ENCODE measurements at places on chromosomes 4 and X. TPM values are rescaled to one million over a fixed set of nuclear protein-coding genes. Genes with fewer than 3 reads are reported as not detected.

GRCh38 chrX:112877771-112878173 lies 37.1 kb upstream of the AMOT start:
- no peaks in the 10 kb centered on the region for H3K27me3 ChIP-seq
- H3K4me3 ChIP-seq = no peak overlapping the region
- no peak overlapping the region for H3K27ac ChIP-seq

The BEND2 gene
- not detected for total RNA-seq

DNA sequence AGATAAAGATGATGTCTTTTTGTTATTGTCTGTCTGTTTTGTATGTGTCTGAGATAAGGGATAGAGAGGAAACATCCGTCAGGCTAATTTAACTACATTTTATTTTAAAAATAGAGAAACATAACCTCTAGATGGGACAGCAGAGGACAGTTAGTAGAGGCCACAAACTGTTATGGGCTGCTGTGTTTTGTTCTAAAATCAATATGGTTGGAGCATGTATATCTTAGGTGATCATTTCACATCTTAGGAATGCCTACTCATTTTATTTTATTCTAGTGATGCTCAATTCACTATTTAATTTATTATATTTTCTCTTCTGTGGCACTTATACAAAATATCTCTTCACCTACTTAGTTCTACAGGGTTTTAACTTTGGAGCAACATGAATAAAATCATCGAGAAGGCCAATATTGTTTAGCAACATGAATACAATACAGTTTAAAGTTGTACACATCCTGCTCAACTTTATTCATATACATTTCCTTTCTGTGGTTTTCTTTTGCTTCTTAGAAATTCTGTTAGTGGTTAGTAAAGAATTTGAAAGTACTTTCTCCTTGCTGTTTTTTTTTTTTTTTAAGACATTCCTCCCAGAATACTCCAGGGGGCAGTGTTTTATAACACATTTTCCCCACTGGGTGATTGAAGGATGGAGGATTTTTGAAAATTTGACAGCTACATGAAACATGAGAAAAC lies 392.9 kb downstream of the UNC5C start:
- H3K36me3 ChIP-seq = no peaks in the 10 kb centered on the region
- H3K27me3 ChIP-seq = no peaks in the 10 kb centered on the region
- H3K4me1 ChIP-seq = no peaks in the 10 kb centered on the region
- no peak for DNase-seq

GRCh38 chr4:2733844-2734574 lies 22.1 kb downstream of the TNIP2 start:
- no peak for DNase-seq
- no peak overlapping the region for H3K4me3 ChIP-seq
- no peak overlapping the region for H3K27ac ChIP-seq

GRCh38 chr4:119084513-119084912 lies 51.1 kb upstream of the MYOZ2 start:
- no peaks in the 10 kb centered on the region for H3K27me3 ChIP-seq
- H3K27ac ChIP-seq = no peak overlapping the region
- DNase-seq = no peak
- peaks cover 28% of the 10 kb centered on the region for H3K4me1 ChIP-seq
- H3K36me3 ChIP-seq = no peaks in the 10 kb centered on the region

- no peak for DNase-seq
- H3K27ac ChIP-seq = no peak overlapping the region
- H3K4me3 ChIP-seq = no peak overlapping the region
- no peaks in the 10 kb centered on the region for H3K36me3 ChIP-seq
These were observed 215.9 kb downstream of the MID1 start for GRCh38 chrX:10404436-10404835.

GRCh38 chr4:124288706-124289486 lies 423.6 kb downstream of the ANKRD50 start:
- H3K27ac ChIP-seq = no peak overlapping the region
- no peaks in the 10 kb centered on the region for H3K36me3 ChIP-seq
- no peaks in the 10 kb centered on the region for H3K4me1 ChIP-seq

DNA sequence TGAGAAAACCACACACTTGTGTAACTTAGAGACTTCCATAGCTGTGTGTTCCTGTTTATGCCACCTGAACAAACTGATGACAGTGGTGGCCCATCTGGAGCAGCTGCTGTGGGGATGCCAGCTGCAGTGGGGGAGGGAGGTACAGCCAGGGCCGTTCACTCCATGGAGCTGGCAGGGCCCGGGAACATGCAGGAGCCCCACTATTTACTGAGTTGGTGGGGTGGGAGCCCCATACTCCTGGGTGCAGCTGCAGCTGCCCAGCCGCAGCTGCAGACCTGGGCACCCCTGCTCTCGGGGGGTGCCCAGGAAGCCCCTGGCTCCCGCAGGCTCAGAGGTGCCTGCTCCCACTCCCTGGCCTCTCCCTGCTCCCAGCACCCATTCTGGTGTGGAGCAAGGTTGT lies 398.6 kb upstream of the RASGEF1B start:
- H3K36me3 ChIP-seq = no peaks in the 10 kb centered on the region
- no peaks in the 10 kb centered on the region for H3K4me1 ChIP-seq
- no peak overlapping the region for H3K27ac ChIP-seq
- H3K4me3 ChIP-seq = no peak overlapping the region

Data from left ventricle myocardium inferior (tissue), 1 donor.